CD4-positive, alpha-beta T cell treated with Interferon alpha-2 for 1 hour (primary cell): ENCODE measurements at places on chromosomes 7 and 10.
A peak's percentile ranks its signal among the peaks of the same experiment; 100 is the strongest.

DNA sequence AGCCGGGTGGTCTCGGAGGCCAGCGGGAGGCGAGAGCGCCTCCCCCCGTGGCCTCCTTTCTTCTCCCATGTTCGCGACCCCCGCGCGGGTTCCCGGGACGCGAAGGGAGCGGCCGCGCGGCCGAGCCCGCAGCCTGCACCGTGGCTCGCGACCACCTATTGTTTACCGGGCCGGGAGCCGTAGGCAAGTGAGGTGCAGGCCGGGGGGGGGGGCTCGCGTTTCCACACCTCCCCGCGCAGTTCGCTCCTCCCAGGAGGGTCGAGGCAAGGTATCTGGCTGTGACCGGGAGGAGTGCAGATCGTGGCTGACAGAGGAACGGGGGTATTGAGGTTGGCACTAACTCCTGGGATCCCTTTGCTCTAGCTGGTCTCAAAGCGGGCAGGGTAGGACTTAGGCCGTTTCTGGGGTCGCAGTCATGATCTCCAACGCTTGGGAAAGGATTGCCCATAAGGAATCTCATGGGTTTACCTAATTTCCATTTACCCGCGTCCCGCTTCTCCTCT is 734 bp downstream of the PTPN12 start:
- peak; percentile 28 for DNase-seq

DNA sequence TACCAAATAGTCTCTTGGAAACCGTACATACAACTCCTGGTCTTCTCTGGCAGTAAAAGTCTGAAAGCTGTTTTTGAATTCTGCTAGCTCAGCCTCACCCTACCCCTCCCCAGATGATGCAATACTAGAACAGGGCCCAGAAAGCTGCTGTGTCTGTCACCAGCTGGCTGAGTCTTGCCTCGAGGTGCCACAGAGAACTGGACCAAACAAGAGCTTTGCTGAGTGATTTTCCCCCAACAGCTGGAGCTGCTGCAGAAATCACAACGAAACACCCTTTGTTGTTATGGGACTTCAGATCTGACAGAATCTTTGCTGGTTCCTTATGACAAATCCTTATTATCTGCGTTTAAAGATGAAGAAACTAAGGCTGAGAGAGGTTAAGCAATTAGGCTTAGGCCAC is 134.1 kb downstream of the SPAG6 start:
- no peak for DNase-seq

DNA sequence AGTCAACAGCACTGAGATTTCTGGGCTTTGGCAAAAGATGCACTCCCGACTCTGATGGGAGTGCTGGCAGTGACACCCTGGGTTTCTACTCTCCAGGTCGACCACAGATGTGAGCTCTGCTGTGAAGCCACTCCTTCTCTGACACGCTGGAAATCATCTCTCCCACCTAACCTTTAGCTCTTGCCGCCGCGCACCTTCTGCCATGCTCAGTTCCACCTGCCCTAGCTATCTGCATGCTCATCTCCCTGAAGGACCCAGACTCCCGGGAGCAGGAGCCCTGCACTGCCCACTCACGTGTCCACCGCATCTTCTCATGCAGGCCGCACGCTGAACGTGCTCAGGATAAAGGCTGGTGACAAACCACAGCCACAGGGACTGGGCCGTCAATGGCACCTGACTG is 174.8 kb downstream of the TNS3 start:
- no peak for DNase-seq

DNA sequence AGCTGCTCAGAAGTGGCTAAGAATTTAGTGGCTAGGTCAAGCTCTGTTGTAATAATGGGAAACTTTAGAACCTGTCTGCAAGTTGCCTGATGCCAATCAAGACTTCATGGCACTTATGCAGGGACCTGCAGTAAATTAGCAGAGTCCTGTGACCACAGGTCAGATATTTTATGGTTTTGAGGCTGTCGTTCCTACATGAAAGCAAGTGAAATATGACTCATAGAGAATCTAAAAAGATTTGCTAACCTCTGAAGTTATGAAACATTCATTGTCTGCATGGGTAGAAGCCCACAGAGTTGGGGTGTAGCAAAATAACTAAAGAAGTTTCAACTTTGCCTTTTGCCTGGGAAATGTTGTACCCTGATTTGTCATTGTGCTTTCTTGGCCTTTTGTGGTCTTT is 32.3 kb downstream of the SLC39A12 start:
- no peak for DNase-seq

GRCh38 chr10:110007161-110007700 is 553 bp upstream of the ADD3 start:
- no peak for DNase-seq

- DNase-seq, result no peak
Measured at GRCh38 chr7:33998476-33998875, 93.1 kb downstream of the BMPER start.

- DNase-seq, result no peak
Measured at GRCh38 chr7:31411416-31411815, 70.9 kb upstream of the NEUROD6 start.

GRCh38 chr7:97015279-97015678 is 9.4 kb downstream of the DLX5 start:
- DNase-seq, result no peak

DNA sequence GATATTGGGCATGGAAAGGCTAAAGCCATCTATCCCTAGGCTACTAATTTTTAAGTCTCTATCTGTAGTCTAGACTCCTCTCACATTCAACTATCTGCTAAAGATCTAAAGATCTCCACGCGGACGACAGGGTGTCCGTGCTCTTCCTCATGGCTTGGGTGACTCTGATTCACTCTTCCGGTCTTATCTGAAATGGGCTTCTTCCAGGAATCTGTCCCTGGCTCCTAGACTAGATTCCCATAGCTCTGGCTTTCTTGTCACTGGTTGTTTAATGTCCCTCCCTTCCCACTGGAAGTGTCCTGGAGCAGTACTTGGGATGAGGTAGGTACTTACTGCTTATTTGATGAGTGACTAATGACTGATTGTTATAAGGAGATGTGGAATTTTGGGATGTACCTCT is 62.0 kb upstream of the PODXL start:
- no peak for DNase-seq

GRCh38 chr10:129717816-129718547 is 246.1 kb downstream of the EBF3 start:
- DNase-seq, result no peak

DNA sequence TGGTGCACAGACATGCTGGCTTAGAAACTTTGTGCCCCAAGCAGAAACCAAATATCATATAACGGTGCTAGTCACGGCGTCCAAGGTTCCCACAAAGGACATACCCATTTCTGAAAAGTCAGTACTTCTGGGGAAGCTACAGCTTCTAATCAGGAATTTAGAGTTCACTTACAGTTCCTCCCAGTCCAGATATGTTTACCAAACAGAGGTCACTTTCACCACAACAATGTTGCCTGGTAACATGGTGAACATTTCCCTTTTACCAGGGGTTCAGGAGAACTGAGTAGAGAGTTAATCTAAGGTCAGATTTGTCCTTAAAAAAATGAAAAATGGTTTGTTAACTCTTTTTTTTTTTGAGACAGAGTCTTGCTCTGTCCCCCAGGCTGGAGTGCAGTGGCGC is 265.9 kb upstream of the MKLN1 start:
- no peak for DNase-seq

GRCh38 chr10:4301291-4302045 is 516.5 kb upstream of the KLF6 start:
- no peak for DNase-seq

DNA sequence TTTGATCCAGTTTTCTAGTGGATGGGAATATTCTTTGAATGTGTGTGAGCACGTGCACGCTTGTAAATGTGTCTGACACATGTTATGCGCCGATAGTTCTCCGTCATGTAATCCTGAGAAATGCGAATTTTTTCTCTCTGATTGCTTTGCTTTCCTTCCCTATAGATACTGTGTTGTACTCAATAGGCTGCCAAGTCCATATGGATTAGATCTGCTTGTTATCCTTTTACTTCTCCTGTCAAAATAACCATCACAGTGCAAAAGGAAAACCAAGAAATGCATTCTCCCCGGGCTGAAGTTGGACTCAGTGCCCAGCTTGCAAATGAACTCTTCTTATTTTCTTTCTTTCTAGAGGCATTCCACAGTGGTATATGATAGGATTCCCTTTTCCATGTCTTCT is 131.9 kb downstream of the KIAA1217 start:
- no peak for DNase-seq

DNA sequence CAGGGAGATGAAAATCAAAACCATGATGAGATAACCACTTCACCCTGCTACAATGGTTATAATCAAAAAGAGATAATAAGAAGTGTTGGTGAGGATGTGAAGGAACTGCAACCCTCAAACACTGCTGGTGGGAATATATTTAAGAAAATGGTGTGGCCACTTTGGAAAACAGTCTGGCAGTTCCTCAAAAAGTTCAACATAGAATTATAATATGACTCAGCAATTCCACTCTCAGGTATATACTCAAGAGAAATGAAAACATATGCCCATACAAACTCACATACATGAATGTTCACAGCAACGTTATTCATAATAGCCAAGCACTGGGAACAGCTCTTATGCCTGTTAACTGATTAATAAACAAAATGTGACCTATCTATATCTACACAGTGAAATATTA is 104.8 kb downstream of the SLC25A13 start:
- DNase-seq, result no peak

- no peak for DNase-seq
Measured at GRCh38 chr10:75569506-75569905, 138.1 kb downstream of the LRMDA start.

DNA sequence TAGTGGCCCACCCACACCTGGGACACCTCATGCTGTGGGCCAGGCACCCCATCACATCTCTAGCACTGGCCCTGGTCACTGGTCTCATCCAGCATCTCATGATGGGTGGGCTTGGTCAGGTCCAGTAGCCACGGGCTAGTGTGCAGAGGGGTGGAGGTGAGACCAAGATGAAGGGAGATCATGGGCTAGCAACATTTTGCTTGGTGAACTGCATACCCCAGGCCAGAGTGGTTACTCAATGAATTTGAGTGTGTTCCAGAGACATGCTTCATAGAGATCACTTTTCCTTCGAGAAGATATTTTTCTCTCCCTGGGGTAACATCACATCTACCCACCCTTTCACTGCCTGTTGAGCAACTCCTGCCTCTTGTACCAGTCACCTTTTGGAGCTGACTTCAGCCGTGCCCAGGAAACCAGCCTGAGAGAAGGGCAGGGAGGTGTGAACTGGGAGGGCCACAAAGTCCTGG is 44.2 kb downstream of the MINDY4 start:
- DNase-seq, result no peak

DNA sequence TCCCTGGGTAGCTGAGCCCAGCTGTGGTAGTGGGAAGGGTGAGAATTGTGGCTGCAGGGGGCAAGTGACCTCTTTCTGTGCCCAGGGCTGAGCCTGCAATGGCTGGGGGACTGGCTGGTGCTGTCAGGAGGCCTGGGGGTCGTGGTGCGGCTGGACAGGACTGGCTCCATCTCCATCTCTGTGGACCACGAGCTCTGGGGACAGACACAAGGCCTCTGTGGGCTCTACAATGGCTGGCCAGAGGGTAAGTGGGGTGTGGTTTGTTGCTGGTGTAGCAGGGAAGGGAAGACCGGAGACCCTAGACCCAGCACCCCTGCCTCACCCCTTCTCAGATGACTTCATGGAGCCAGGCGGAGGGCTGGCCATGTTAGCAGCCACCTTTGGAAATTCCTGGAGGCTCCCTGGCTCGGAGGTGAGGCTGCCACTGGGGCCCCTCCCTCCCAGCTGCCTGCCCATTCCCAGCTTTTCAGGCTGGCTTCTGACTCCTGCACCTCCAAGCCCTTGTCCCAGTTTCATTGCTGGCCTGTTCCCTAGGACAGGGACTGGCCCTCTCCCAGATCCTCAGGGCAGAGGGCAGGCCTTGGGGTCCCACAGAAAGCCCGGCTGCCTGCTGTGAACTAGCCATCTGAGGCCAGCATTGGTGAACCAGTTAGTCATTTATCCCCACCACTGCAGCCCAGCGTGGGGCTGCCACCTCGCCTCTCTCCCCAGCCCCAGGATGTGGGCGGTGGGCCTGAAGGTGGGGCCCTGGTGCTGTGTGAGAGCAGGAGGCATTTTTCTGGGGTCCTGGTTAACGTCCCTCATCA is 5.5 kb upstream of the ZNF467 start:
- DNase-seq, result no peak

DNA sequence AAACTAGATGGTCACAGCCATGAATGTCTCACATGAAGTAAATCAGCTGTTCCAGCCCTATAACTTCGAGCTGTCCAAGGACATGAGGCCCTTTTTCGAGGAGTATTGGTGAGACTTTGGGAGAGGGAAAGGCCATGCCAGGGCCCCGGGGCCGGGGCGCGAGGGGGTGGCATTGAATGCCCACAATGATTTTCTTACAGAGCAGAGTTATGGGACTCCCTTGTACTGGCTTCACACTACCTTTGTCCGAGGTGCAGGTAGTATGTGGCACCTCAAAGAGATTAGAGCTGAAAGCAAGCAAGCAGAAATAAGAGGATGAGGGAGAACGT is 407 bp downstream of the ELOVL3 start:
- no peak for DNase-seq

GRCh38 chr10:49139846-49140195 is 6.0 kb upstream of the FAM170B start:
- no peak for DNase-seq

GRCh38 chr10:71053169-71053895 is 159.0 kb upstream of the UNC5B start:
- DNase-seq, result no peak

GRCh38 chr7:151875942-151876898 is 695 bp downstream of the PRKAG2 start:
- DNase-seq, result peak; percentile 71

- no peak for DNase-seq
Measured at GRCh38 chr7:154914308-154914995, 88.5 kb downstream of the PAXIP1 start.

DNA sequence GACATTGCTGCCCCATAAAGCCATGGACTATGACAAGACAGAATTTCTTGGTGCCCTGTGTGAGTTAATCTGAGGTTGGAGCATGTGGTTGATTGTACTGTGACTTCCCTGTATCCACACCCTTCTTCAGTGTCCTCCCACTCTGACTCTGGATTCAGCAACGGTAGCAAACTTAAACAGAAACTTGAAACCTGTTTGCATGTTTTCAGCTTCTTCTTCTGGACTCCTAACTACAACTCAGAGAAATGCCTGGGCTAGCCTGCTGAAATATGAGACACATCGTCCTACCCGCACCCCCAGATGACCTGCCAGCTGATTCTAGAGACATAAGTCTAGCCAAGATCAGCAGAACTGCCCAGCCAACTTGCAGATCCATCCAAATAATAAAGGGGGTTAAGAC is 78.4 kb downstream of the IPMK start:
- no peak for DNase-seq

DNA sequence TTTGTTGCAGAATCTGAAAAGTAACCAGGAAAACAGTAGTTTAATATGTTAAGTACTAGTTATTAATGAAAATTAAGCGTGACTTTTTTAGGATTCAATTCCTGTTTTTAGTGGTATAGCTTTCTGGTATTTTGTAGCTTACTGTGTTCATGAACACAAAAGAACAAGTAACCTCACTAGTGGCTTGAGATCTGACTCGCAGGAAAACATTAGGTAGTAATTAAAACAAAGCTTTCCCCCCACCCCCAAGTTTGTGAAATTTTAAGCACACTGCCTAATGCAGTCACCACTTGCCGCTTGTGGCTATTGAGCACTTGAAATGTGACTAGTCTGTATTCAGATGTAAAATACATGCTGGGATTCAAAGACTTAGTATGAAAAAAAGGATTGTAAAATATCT is 102.5 kb upstream of the RPA3 start:
- DNase-seq, result no peak
